ENCODE measurements at places on chromosomes 13 and 19.

DNA sequence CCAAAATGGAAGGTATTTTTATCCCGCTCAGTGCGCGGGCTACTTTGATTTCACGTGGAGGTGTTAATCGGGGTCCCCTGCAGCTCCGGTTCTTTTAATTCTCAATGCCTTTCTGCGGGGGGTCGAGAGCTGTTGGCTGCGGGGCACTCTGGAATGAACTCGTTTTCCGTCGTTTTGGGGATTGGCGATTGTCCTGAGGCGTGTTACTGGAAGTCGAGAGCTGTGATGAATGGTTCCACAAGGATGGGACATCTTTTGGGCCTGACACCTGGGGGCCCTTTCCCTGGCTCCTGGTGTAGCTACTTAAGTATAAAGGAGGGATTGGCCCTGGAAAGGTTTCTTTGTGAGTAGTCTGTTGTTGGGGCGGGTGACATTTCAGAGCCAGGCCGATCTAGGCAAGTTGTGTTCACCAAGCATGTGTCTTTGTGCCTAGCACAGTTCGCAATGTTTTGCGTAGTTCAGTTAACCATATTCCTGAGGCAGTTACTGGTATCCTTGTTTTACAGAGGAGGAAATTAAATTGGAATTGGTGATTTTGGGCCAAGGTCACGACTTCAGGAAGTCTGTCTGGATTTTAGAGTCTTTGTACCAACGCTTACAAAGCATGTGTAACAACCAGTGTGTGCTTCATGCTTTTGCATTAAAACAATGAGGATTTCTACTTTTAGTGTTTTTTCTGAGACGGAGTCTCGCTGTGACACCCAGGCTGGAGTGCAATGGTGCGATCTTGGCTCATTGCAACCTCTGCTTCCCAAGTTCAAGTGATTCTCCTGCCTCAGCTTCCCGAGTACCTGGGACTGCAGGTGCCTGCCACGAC, 846 bp downstream of the RPL13A start:
- no peak for DNase-seq

DNA sequence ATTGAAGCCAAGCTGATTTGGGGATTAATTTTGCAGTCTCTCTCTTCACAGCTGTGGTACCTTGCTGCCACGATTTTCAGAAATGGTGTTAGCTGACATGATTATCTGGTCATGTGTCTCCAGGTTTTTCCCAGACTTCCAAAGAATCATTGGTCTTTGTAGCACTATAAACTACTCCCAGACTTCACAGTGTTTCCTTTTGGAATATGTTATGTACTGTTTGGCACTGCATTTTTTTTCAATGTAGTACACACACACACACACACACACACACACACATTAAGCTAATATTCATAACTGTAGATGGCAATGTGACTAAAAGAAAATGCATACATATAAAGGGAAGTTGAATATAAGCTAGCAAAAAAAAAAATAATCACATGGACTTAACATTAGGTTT, 856.6 kb upstream of the SPRY2 start:
- no peak for DNase-seq

DNA sequence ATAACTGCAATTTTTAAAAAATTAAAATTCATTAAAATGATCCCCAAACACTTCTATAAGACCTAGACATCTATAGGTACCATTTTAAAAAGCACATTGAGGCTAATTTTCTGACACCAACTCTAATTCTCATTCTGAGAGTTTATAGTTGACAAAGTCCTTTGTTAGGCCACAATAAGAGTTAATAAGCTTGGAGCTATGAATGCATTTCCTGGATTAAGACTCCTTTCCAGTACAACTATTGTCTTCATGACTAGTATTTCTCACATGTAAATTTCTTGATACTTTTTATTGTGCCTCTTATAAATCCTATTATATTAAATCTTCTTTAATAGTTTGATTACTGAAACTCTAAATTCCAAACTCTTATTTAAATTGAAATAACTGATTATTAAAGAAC, 340.8 kb downstream of the KLF12 start:
- no peak for DNase-seq

DNA sequence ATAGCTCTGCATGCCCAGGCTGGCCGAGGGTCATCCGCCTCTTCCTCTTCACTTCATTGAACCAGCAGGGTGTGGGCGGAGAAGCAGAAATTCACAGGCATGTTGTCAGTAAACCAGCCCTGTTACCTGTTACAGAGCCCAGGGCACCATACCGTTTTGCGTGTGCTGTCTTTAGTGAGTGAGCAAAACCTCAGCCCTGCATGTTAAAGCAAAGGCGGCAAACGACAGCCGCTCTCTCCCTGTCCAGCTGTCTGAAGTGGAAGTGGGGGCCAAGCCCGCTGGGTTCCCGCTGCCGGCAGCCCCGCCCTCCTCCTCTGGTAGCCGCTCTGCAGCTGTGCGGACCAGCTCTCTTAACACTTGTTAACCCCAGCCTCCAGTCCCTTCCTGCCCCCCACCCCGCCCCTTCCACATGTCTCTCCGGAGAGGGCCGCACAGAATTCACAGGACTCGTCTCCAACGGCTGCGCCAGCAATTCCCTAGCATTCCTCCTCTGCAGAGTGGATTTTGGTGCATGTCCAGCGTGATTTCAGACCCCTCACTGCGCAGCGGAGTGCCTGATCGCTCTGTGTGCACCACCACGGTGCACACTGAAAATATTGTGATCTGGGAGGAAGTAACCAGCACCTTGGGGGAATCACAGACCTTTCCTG, 12.7 kb downstream of the KLHL26 start:
- DNase-seq, result no peak

DNA sequence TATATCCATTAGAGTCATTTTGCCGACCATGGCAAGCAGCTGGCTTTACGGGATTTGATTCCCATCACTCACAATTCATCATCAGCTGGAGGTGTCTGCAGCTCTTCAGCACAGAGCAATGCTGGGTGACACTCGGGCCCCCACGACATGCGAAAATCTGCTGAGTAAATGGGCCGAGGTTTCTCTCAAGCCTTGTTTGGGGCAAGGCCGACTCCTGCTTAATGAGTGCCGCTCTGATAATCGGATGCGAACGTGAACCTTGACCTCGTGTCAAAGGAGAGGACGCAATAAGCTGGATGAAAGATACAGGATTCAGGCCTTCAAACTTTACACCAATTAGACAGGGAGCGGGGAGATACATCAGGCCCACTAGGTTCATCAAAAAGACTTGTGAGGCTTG, 65.2 kb downstream of the GGACT start:
- DNase-seq, result no peak

DNA sequence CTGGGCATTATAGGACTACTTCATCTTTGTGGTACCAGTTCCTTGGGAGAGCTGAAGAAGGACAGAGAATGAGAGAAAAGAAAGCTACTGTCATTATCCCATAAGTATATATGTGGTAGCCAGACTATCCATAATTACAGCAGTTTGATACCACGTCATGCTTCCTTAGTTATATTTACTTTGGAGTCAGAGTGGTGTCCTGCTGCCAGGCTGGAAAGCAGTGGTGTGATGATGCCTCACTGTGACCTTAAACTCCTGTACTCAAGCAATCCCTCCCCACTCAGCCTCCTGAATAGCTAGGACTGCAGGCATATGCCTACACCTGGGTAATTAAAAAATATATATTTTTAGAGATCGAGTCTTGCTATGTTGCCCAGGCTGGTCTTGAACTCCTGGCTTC, 57.8 kb downstream of the WTIP start:
- DNase-seq, result no peak
